Tibial artery (tissue), 4 donors: ENCODE measurements at places on chromosomes 5 and 9.

GRCh38 chr9:127388037-127388855 is 8.7 kb upstream of the SLC2A8 start:
- H3K27ac ChIP-seq = no peak overlapping the region
- DNase-seq = peak; percentile 62
- no peak overlapping the region for H3K4me3 ChIP-seq
- H3K27me3 ChIP-seq = no peaks in the 10 kb centered on the region
- H3K4me1 ChIP-seq = no peaks in the 10 kb centered on the region

DNA sequence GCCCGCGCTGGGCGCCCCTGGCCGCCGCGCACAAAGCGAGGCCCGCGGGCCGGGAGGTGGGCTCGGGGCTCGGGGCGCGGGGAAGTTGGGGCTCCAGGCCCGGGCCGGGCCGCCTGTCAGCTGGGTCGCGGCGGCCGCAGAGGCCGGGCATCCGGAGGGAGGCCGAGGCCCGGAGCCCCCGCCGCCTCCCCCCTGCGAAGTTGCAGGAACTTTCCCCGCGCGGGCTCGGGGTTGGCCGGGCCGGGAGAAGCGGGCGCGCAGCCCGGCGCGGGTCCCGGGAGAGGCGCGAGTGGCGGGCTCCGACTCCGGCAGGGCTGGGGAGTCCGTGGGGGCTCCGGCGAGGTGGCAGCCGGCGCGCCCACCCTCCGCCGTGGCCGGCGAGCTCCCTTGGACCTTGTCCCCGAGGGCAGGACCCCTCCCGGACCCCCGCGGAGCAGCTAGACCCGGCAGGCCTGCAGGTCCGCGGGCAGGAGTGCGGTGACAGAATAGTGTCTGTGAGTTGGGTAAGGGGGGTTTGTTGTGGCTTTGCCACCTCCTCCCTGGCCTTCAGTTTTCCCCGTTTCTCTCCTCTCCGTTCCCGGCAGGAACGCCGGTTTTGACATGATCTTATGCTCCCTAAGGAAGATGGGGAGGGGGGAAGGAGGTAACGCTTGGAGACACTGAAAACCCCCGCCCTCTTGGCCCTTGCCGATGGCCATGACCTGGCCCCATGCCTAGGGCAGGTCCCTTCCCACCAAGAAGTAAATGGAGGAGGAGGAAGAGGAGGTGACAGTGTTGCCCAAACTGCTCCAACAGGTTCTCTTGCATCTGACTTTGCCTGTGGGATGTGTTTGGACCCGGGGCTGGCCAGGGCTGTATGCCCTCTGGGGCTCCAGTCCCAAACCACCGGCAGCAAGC is 942 bp downstream of the PHF2 start:
- H3K27ac ChIP-seq = peak overlapping the region; percentile 90
- peak overlapping the region; percentile 84 for H3K4me3 ChIP-seq
- DNase-seq = peak; percentile 69
- no peaks in the 10 kb centered on the region for H3K27me3 ChIP-seq
- H3K36me3 ChIP-seq = no peaks in the 10 kb centered on the region
- peaks cover 64% of the 10 kb centered on the region for H3K4me1 ChIP-seq

GRCh38 chr9:8726692-8727091 is 927.1 kb upstream of the DMAC1 start:
- no peak for DNase-seq
- no peaks in the 10 kb centered on the region for H3K36me3 ChIP-seq
- no peaks in the 10 kb centered on the region for H3K27me3 ChIP-seq
- H3K4me1 ChIP-seq = peaks cover 6% of the 10 kb centered on the region

GRCh38 chr5:148989567-148989966 is 73.3 kb downstream of the SH3TC2 start:
- no peak for DNase-seq
- no peak overlapping the region for H3K27ac ChIP-seq
- H3K27me3 ChIP-seq = no peaks in the 10 kb centered on the region
- no peak overlapping the region for H3K4me3 ChIP-seq
- no peaks in the 10 kb centered on the region for H3K4me1 ChIP-seq

DNA sequence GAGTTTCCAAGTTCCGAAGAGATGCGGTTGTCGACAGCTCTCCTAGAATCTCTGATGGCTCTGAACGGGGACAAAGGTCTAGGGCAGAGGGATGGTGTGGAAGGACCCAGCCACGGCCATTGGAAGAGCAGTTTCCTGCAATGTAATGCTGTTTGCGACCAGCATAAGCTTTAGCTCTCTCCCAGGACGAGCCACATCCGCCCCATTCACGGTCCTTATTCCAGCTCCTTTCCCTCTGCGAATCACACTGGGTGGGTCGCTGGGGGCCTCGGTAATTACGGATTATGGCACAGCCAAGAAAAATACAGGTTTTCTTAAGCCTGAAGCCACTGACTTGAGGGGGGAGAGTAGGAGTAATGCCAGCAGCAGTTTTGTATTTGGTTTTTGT is 22.7 kb downstream of the ANXA2R start:
- H3K4me3 ChIP-seq = peak overlapping the region; percentile 64
- peak overlapping the region; percentile 95 for H3K27ac ChIP-seq
- no peaks in the 10 kb centered on the region for H3K27me3 ChIP-seq
- DNase-seq = no peak
- peaks cover 7% of the 10 kb centered on the region for H3K4me1 ChIP-seq

GRCh38 chr5:5588887-5589826 is 166.7 kb downstream of the ICE1 start:
- no peaks in the 10 kb centered on the region for H3K36me3 ChIP-seq
- H3K4me3 ChIP-seq = no peak overlapping the region

- no peaks in the 10 kb centered on the region for H3K36me3 ChIP-seq
- no peak overlapping the region for H3K4me3 ChIP-seq
- no peaks in the 10 kb centered on the region for H3K27me3 ChIP-seq
- no peak for DNase-seq
Measured at GRCh38 chr9:95689669-95690068, 172.9 kb upstream of the PTCH1 start.

GRCh38 chr5:39130716-39131115 is 56.5 kb upstream of the RICTOR start:
- H3K4me3 ChIP-seq = no peak overlapping the region
- H3K36me3 ChIP-seq = no peaks in the 10 kb centered on the region
- no peaks in the 10 kb centered on the region for H3K4me1 ChIP-seq
- no peak overlapping the region for H3K27ac ChIP-seq

- no peaks in the 10 kb centered on the region for H3K36me3 ChIP-seq
- no peak overlapping the region for H3K27ac ChIP-seq
- H3K4me1 ChIP-seq = no peaks in the 10 kb centered on the region
Measured at GRCh38 chr9:8408575-8409190, 609.1 kb upstream of the DMAC1 start.

DNA sequence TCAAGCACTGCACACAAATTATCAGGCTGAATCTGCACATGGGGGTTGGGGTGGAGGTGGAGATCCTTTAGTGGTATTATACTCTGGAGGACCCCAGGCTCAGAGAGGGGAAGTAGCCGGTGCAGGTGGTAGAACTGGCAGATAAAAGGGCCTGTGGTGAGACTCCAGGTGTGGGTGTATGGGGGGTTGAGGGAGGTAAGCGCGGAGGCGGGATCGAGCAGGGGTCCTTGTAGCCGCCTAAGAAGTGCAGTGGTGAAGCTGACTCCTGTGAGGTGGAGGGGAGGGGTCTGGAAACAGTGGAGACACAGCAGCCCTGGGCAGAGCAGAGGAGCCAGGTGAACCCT is 841 bp downstream of the ACSL6 start:
- H3K4me1 ChIP-seq = peaks cover 15% of the 10 kb centered on the region
- no peaks in the 10 kb centered on the region for H3K27me3 ChIP-seq
- DNase-seq = no peak
- H3K27ac ChIP-seq = no peak overlapping the region
- H3K36me3 ChIP-seq = no peaks in the 10 kb centered on the region

DNA sequence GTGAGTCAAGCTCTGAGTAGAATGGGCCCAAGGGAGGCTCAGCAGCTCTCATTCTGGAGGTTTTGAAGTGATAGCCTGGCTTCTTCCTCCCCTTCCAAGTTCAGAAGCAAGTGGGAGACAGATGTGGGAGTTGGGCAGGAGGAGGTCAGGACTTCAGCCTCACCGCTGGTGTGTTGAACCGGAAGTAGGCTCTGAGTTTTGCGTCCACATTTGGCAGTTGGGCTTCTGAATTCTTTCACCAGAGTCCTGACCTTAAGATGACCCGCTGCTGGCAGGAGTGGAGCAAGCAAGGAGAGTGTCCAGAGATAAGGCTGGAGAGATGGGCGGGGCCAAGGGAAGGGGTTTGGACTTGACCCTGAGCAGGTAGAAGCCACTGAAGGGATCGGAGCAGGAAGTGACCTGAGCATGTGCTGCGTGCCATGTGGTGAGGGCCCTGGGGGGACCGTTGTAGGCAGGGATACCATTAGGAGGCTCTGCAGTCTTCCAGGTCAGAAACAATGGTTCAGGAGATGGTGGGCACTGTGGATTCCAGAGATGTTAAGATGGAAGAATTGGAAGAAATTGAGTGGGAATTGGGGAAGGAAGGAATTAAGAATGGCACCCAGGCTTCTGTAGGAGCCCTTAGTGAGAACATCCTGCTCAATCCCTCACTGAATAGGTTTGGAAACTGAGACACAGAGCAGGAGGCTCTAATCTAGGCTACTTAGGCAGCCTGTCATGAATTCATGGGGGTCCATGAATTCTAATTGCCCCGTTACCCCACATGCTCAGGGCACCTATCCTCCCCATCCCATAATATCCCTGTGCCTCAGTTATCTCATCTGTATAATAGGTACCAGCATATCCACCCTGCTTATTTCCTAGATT is 25.9 kb downstream of the GALNT12 start:
- H3K27me3 ChIP-seq = no peaks in the 10 kb centered on the region
- no peaks in the 10 kb centered on the region for H3K4me1 ChIP-seq
- H3K4me3 ChIP-seq = no peak overlapping the region

DNA sequence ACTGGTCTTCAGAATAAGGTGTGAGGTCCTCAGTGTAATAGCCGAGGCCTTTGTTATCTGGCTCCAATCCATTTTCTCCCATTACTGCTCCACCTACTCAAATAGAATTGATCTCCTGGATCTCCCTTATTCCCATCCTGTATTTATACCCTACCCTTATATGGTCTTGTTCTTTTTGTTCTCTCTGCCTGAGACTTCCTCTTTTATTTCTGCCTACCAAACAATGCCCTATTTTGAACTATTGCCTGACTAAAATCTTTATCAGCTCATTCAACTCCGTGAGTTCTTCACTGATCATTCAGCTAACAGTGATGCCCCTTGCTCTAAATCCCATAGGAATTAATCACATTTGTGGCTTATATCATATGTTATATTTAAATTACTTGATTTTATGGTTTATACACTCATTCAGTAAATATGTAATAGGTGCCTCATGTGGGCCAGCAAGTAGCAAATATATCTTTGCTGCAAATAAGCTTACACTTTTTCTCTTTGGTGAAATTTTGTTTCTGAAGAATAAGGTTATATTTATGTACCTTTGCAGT is 417.5 kb upstream of the MEF2C start:
- no peaks in the 10 kb centered on the region for H3K36me3 ChIP-seq
- no peaks in the 10 kb centered on the region for H3K4me1 ChIP-seq
- no peak overlapping the region for H3K27ac ChIP-seq
- H3K4me3 ChIP-seq = no peak overlapping the region

GRCh38 chr9:84898188-84898587 is 228.7 kb downstream of the NTRK2 start:
- no peak overlapping the region for H3K4me3 ChIP-seq
- H3K4me1 ChIP-seq = peaks cover 6% of the 10 kb centered on the region
- no peaks in the 10 kb centered on the region for H3K36me3 ChIP-seq
- H3K27ac ChIP-seq = no peak overlapping the region
- DNase-seq = no peak
- H3K27me3 ChIP-seq = no peaks in the 10 kb centered on the region

DNA sequence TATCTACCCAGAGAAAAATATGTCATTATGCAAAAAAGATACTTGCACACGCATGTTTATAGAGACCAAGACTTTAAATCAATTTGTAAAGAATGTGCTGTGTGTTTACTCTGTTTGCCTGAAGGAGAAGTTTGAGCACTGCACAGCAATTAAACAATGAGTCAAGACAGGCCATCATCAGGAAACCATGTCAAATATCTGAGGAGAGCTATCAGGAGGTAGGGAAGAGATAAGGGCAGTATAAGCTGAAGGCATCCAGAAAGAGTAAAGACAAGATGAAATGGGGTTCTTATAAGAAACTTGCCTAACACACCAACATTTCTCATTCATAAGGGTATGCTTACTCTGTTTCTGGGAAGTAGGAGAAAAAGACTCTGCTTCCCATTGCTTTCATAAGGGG is 405.8 kb upstream of the PTGER4 start:
- H3K4me3 ChIP-seq = no peak overlapping the region
- H3K4me1 ChIP-seq = no peaks in the 10 kb centered on the region
- H3K36me3 ChIP-seq = no peaks in the 10 kb centered on the region
- H3K27ac ChIP-seq = no peak overlapping the region
- H3K27me3 ChIP-seq = no peaks in the 10 kb centered on the region

- no peak overlapping the region for H3K4me3 ChIP-seq
- no peaks in the 10 kb centered on the region for H3K27me3 ChIP-seq
- no peak overlapping the region for H3K27ac ChIP-seq
- H3K4me1 ChIP-seq = no peaks in the 10 kb centered on the region
- no peaks in the 10 kb centered on the region for H3K36me3 ChIP-seq
Measured at GRCh38 chr9:37565661-37566618, 10.2 kb downstream of the FBXO10 start.

- H3K36me3 ChIP-seq = no peaks in the 10 kb centered on the region
- no peaks in the 10 kb centered on the region for H3K27me3 ChIP-seq
- H3K27ac ChIP-seq = no peak overlapping the region
- H3K4me3 ChIP-seq = no peak overlapping the region
Measured at GRCh38 chr5:81820863-81821262, 70.0 kb upstream of the SSBP2 start.

DNA sequence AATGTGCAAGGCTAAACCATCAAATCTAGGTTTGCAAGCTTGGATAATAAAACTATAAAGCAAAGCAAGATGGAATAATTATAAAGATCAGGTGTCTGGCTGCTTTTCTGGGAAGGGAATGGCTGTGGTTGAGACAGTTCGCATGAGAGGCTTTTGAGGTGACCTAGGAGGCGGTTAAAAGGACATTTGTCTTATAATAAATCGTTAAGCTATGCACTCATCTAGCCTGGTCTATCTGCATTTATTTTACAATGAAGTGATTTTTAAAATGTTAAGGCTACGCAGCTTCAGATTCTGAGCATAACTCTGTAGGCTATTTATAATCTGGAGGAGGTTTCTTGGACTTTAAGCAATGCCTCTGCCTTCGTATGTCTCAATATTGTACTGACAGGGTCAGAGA is 29.4 kb upstream of the MAN2A1 start:
- no peak for DNase-seq
- no peak overlapping the region for H3K4me3 ChIP-seq
- no peaks in the 10 kb centered on the region for H3K27me3 ChIP-seq
- H3K36me3 ChIP-seq = no peaks in the 10 kb centered on the region
